ENCODE measurements at places on chromosomes 3 and 15. TPM values are rescaled to one million over a fixed set of nuclear protein-coding genes. Genes with fewer than 3 reads are reported as not detected.

Gene GHRL
- not detected for total RNA-seq

Gene KCTD6
- total RNA-seq = 24.5 TPM

DNA sequence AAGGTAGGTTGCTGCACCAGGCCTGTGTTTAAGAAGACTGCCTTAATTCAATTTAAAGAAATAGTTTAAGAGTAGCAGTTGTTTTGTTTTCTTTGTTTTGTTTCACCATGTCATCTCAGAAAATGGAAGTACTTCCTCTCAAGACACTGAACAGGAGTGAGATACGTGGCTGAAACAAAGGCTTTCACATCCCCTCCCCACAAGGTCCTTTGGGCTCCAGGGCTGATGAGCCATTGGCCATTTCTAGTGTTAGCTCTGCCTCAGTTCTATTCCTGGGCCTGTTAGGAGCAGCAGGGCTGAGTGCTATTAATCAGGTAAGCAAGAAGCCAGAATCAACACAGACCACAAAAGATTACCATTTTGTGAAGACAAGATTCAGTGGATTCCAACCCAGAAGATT, 132.8 kb downstream of the KCNAB1 start:
- no peak for DNase-seq

GRCh38 chr3:194058189-194058571, 77.8 kb upstream of the HES1 start:
- DNase-seq = peak; percentile 64

DNA sequence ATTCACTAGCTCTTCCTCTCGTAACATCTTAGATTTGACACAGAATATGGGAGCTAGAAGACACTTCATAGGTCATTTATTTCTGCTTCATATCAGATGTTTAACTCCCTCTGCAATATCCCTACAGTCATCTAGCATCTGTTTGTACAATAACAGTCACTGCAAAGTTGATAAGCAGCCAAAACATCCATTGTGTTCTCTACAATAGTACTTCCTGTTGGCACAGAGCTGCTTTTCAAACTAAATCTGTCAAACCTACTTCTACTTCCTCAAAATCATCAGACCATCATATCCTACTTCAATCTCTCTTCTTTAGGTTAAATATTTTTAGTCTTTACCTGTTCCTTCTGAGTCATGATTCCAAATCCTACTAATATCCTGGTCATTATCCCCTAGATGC, 233.2 kb downstream of the FGF12 start:
- DNase-seq = no peak

DNA sequence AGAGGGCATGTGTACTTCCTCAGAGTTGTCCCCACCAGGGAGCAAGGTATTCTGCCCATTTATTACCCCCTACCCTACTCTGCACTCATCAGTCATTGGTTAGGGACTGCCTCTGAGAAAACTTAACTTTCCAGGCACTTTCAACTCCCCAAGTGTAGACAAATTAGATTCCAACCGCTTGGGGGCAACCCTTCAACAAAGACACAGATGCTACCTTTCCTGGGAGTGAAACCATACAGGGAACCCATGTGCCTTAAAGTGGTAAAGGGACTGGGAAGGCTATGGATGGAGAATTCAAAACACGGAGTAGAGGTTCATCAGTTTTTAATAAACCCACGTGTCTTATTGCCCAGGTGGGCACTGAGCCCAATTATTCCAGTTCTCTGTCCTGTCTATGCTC, 19.4 kb upstream of the UBE2E2 start:
- no peak for DNase-seq

DNA sequence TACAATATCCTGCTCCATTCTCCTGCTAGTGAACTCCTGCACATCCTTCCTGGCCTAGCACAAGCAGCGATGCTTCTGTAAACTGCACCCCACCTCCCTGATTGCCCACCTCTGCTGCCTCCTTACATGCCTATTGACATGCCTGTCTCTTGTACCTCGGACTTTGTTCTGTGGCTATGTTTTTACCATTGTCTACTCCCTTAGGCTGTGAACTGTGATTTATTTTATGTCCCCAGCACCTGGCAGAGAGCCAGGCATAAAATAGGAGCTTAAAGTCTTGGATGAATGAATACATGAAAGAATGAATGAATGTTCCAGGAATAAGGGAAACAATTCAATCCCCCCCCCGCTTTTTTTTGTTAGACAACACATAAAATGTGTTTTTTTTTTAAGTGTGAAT, 210.0 kb downstream of the MYRIP start:
- no peak for DNase-seq

GRCh38 chr15:20295238-20295811, 246.3 kb downstream of the GOLGA6L6 start:
- DNase-seq = no peak

DNA sequence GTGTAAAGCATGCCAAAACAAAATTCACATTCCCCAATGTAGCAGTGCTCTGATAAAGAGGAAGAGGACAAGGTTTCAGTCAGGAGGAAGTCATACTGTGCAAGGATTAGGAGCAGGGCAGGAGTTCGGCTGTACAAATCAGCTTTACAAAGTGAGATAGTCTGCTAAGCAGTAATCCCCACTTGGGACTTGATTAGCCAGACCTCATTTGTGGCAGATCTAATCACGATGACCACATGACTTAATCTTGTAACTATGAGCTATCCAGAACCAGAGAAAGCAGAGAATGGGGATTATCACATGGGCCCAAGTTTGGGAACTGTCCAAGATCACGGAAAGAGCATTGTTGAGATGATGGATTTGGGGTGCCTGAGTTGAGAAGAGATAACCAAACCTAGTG, 7.8 kb downstream of the DCBLD2 start:
- DNase-seq = no peak

GRCh38 chr15:39479911-39480310, 101.0 kb upstream of the THBS1 start:
- DNase-seq = no peak
